Naive thymus-derived CD4-positive, alpha-beta T cell (primary cell): ENCODE measurements at places on chromosomes 3 and 15.
A peak's percentile ranks its signal among the peaks of the same experiment; 100 is the strongest.

- no peak for DNase-seq
Observed at GRCh38 chr3:117063930-117064329, 354.4 kb downstream of the TUSC7 start.

DNA sequence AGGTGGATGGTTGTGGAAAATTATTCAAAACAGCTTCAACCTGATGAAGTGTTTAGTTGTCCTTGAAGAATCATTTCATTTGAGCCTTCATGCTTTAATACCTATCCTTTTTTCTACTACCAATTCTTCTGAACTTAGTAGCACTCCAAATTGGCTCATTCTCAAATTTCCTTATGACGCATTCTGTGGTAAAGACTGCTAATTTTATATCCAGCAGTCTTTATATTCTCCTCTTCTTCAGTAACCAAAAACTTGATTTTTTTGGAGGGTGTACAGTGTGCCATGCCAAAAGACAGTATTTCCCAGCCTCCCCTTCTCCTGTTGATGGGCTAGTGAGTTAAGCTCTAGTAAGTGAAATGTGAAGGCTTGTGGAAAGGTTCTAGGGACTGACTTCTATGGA is 25.2 kb downstream of the CGNL1 start:
- no peak for DNase-seq

- DNase-seq, result no peak
Observed at GRCh38 chr15:62807539-62808130, 234.9 kb upstream of the TPM1 start.

DNA sequence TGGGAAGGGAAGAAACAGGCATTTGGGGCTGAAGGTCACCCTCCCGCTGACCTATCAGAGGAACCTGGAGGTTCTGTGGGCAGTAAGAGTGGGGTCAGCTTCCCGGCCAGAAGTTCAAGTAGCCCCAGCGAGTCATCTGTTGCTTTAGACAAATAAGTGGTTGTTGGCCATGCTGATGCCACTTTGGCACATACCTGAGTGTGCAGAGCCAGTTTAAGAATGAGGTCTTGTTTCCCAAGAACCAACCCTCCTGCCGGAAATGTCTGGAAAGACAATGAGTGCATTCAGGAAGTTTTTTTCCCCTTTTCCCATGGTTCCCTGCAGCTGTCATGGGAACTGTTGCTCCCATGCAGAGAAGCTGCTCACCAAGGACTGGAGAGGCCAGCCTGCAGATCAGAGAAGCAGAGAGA is 166.7 kb downstream of the ZNF621 start:
- DNase-seq, result no peak

GRCh38 chr15:89766357-89767311 is 9.5 kb upstream of the MESP2 start:
- DNase-seq, result no peak

GRCh38 chr15:66707310-66708082 is 5.5 kb downstream of the SMAD6 start:
- DNase-seq, result no peak

- no peak for DNase-seq
Observed at GRCh38 chr3:106745344-106746168, 631.7 kb upstream of the CCDC54 start.

DNA sequence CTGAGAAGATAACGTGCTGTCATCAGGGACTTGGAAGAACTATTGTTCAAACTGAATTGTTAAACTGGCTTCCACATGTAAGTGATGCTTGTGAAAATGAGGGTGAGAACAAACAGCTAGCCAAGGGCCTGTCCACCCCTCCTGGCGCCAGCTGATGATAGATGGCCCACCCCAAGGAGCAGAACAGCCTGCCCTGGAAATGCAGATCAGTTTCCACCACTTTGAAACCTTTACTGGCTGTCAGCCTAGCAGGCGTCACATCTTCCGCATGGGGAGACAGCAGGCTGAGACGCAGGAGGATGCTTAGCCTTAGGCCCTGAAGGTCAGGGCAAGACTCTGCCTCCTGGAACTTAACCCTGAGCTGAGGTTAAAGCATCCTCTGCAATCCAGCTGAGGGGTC is 6.4 kb upstream of the SLC51B start:
- no peak for DNase-seq

GRCh38 chr15:98506172-98506571 is 142.2 kb upstream of the IGF1R start:
- no peak for DNase-seq

DNA sequence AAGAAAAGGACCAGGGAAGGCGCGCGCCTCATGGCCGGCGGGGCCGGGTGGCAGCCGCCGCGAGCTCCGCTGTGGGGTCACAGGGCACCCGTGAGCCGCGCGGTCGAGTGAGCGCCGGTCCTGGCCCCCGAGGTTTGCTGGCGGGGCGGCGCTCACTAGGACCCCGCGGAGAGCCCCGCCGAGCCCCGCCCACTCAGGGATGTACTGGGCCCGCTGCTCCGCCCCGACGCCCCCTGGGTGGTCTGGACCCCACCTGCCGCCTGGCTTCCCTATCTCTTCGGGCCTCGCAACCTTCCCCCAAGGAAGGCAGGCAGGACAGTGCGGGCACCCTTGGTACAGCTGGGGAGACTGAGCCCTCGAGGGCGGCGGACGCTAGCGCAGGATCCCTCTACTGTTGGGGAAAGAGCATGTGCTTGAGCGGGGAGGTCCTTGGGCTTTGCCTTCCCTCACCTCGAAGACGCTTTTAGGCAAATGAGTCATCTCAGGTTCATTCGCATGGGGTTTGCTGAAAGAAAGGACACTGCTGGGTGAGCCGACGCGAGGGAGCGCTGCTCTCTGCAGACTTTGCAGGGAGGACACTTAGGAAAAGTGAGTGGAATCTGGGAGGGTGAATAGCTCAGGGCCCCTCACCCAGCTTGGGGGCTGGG is at the start of gene CHRNB4:
CHRNB4 (minus strand) TSS at position 109 of the 647 bp plus-strand sequence; CDS start at position 32, 77 bp downstream.
- no peak for DNase-seq

DNA sequence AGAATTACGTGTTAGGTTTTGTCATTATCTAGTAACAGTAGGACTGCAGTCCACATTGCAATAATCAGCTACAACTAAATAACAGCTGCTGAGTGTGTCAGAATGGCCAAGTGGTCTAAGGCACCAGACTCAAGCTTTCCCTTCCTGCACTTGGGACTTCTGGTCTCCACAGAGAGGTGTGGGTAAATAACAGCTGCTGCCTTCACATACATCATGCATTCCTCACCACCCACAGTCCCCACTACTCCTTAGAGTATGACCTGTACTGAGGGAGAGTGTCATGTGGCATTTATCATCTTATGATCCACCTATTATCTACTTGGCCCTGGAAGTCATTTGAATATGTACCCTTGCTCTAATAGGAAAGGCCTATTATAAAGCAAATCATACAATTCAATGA is 22.2 kb upstream of the ZMAT3 start:
- no peak for DNase-seq

- no peak for DNase-seq
Observed at GRCh38 chr3:178056868-178057267, 479.4 kb upstream of the KCNMB2 start.

GRCh38 chr3:102866845-102867244 is 432.0 kb downstream of the ZPLD1 start:
- no peak for DNase-seq

DNA sequence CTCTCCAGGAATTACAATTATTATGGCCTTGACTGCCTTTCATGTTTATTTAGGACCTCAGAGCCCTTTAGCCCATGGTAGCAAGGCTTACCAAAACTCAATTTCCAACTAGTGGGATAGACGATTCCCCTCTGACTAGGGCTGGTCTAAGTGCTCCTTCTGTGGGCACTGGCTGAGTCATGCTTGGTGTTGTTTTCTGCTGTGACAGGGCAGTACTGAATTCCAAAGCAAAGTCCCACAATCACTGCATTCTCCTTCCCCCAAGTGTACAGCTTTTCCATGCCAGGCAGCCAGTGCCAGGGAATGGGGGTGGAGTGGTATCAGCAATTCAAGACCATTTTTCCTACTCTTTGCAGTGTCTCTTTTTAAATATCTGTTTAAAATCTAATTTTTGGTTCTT is 509.0 kb upstream of the NECTIN3 start:
- DNase-seq, result no peak

DNA sequence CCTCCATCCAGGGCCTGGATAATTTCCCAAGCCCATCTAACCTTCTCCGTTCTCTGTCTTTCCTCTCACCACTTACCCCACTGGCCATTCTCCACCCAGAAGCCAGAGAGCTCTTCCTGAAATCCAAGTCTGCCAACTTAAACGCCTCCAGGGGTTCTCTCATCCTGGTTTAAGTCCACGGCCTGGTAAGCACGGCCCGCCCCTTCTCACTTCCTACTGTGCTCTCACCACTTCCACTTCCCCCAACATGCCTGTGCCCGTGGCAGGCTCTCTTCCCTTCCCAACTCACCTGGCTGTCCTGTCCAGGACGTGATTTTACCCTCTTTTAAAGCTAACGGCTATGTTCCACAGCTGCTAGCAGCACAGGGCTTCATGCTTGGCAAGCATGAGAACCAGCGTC is 1.7 kb upstream of the CX3CR1 start:
- DNase-seq, result no peak

GRCh38 chr3:61774279-61774890 is 213.0 kb downstream of the PTPRG start:
- no peak for DNase-seq

- DNase-seq, result peak; percentile 38
Observed at GRCh38 chr3:66938338-66938963, 59.7 kb upstream of the KBTBD8 start.

DNA sequence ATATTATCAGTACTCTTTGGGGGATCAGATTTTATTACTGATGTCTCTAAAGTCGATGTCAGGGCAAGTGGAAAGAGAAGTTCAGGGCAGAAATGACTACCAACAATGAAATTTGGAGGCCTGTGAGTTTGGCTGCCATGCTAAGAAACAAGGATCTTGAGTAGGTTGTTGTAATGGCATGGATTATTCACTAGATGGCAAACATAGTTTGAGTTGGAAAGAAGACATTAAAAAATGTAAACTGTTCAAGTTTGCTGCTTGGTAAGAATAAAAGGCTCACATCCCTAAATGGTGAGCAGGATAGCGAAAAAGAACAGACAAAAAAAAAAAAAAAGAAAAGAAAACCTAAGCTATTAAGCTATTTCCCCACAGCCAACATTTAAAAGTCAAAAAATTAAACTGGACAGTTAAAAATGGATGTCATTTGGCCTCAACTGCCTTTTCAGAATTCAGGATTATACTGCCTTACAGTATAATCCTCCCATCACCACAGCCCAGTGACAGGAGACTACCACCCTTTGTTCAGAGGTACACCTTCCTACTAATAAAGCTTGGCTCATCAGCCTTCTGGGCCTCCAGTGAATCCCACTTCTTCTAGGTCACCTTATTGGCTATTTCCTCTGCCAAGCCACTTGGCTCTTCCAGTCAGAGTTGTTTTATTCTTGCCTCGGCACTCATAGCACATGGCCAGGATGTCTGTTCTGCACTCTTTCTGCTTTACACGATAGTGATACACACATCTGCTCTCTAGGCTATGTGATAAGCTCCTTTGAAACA is 163.7 kb downstream of the PLD1 start:
- peak; percentile 19 for DNase-seq

DNA sequence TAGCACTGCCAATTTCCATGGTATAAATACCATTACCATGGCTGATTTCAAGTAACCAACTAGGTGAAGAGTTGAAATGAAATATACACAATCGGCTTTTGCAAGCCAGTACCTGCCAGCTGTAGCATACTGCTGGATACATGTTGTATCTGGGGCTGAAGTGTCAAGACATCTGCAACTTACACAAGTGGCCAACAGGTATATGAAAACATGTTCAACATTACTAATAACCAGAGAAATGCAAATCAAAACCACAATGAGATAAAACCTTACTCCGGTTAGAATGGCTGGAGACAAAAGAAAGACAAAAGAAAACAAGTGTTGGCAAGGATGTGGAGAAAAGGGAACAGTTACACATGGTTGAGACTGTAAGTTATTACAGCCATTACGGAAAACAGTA is 11.6 kb downstream of the ATOSA start:
- DNase-seq, result no peak

DNA sequence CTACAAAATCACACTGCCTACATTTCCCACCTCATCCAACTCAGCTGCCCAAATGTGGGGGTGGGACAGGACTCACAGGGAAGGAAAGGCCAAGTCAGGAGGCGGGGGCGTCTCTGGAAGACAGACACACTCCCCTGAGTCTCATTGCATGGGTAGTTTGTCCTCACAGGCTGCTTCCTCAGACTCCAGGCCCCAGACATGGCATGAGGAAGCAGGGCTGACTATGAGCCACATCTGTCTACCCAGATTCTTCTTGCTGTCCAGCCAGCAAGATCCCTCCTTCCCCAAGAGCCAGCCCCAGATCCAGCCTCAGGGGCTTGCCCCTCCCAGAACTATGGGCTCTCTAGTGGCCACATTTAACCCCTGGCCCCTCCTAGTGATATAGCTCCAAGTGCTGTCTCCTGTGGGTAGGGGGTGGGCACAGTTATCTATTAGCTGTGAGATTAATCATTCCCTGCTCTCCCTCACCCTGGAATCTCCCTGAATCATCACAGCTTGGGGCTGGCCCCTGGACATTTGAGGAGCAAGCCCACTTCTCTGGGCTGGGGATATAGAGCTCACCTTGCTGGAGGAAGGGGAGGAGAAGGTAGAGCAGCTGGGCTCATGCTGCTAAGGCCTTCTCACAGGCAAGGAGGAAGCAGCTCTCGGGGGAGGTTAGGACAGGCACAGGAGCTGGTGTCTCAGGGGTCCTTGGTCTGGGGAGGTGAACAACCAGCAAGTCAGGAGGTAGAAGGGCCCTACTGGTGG is 2.1 kb upstream of the CCDC33 start:
- no peak for DNase-seq

DNA sequence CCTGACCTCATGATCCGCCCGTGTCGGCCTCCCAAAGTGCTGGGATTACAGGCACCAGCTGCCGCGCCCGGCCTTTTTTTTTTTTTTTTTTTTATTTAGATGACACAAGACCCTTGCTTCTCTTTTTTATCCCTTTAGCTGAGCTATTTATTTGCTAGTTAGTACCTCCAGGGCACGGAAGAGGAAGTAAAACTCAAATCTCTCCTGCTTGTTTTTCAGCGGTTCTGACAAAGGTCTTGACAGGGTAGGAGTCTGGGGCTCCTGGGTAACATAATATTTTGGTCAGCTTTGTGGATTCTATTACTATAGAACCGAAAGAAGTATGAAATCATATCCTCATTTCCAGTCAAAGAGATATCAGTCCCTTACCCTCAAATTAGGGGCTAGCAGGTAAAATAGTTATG is 44.0 kb upstream of the ETV5 start:
- no peak for DNase-seq
